ENCODE measurements at places on chromosomes 2 and 18. TPM values are rescaled to one million over a fixed set of nuclear protein-coding genes. Genes with fewer than 3 reads are reported as not detected.

The BUB1 gene
- total RNA-seq: 65.7 TPM

The KHK gene
- total RNA-seq: 0.50 TPM

The HJURP gene
- total RNA-seq: 1.5 TPM

The PSMA8 gene
- total RNA-seq: not detected

The OSR1 gene
- 19.5 TPM for total RNA-seq

The ARHGAP25 gene
- total RNA-seq: 0.66 TPM

The GNLY gene
- not detected for total RNA-seq

The SERPINB12 gene
- not detected for total RNA-seq

The TMEM178A gene
- 1.0 TPM for total RNA-seq

The CMPK2 gene
- total RNA-seq: 0.58 TPM

The TXNL1 gene
- 39.5 TPM for total RNA-seq

The NT5C1B gene
- total RNA-seq: not detected

The SNTG2 gene
- total RNA-seq: not detected

The RGPD3 gene
- 0.29 TPM for total RNA-seq

The DSG2 gene
- 0.73 TPM for total RNA-seq

The MERTK gene
- total RNA-seq: 0.29 TPM

The TRIM43 gene
- total RNA-seq: not detected

The CTAGE1 gene
- total RNA-seq: not detected

The TMEM247 gene
- not detected for total RNA-seq

The ARHGEF4 gene
- 1.3 TPM for total RNA-seq

The GRP gene
- not detected for total RNA-seq

The HOXD11 gene
- not detected for total RNA-seq

The ZSWIM2 gene
- not detected for total RNA-seq
